ENCODE measurements at places on chromosomes 3 and 15.

GRCh38 chr3:150469031-150469930 lies 61.2 kb downstream of the TSC22D2 start:
- no peak for DNase-seq

GRCh38 chr15:57640930-57641682 lies 49.4 kb downstream of the MYZAP start:
- no peak for DNase-seq

- no peak for DNase-seq
These were observed 36.2 kb downstream of the ILDR1 start for GRCh38 chr3:121985846-121986245.

- no peak for DNase-seq
These were observed 57.1 kb upstream of the SSR3 start for GRCh38 chr3:156611870-156612494.

All from activated naive CD4-positive, alpha-beta T cell (primary cell).